ENCODE measurements at places on chromosomes 4 and X. TPM values are rescaled to one million over a fixed set of nuclear protein-coding genes. Genes with fewer than 3 reads are reported as not detected.

DNA sequence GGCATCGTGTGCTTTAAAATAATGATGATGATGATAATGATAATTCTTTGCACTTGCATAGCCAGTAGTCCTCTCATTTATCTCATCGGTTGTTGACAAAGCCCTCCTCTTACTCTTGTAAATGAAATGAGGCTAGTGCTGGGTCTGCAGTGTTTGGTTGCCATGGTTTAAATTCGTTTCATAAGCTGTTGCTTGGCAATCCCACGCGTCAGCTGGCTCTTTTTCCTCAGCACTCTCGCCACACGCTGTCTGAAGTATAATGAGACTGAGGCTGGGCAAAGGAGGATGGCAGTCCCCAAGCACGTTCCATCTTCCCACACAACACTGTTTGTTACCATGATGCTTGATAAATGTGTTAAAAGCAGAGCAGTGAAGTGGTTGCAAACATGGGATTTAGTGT is 15.5 kb downstream of the PAGE4 start:
- H3K4me3 ChIP-seq = no peak overlapping the region
- DNase-seq = no peak
- H3K27me3 ChIP-seq = no peaks in the 10 kb centered on the region
- no peaks in the 10 kb centered on the region for H3K36me3 ChIP-seq
- no peaks in the 10 kb centered on the region for H3K4me1 ChIP-seq
- H3K27ac ChIP-seq = no peak overlapping the region

DNA sequence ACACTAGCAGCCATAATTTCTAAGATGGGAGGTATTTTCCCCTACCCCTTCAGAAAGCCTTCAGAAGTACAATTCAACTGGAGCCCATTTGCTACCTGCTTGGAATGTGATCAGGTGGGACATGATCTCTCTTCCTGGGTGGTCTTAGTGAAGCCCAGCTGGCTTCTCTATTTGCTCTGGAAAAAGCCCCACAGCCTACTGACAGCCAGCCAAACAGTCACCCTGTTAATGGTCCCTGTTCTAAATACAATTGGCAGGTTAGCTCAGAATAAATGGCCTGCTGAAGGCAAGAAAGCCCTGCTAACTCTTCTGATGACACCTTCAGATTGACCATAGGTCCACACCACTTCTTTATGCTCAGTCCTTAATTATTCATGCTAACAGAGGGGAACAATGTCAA is 39.9 kb downstream of the HS6ST2 start:
- no peak for DNase-seq
- H3K27me3 ChIP-seq = no peaks in the 10 kb centered on the region
- no peak overlapping the region for H3K4me3 ChIP-seq
- H3K36me3 ChIP-seq = no peaks in the 10 kb centered on the region
- no peaks in the 10 kb centered on the region for H3K4me1 ChIP-seq
- no peak overlapping the region for H3K27ac ChIP-seq

The KLHL4 gene
- not detected for total RNA-seq

DNA sequence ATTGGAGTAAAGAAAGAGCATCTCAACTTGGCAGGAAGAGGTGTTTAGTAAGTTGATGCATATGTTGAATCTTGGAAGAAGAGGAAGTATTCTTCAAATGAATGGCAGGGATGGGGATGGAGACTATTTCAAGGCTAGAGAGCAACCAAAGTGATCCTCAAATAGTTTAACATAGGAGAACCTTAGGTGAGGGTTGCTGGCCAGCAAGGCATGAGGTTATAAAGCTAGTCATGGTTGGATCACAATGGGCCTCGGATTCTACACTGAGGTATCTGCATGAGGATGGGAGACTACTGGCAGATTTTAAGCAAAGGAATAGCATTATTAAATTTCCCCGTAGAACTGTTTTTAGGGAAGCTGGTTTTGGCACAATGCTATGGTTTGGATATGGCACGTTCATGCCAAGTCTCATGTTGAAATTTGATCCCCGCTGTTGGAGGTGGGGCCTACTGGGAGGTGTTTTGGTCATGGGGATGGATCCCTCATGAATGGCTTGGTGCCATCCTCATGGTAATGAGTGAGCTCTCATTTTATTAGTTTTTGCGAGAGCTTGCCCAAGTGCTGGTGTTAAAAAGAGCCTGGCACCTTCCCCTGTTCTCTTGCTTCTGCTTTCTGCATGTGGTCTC is 41.9 kb upstream of the ETNPPL start:
- H3K27me3 ChIP-seq = no peaks in the 10 kb centered on the region
- H3K27ac ChIP-seq = no peak overlapping the region
- DNase-seq = no peak
- H3K4me1 ChIP-seq = no peaks in the 10 kb centered on the region
- no peaks in the 10 kb centered on the region for H3K36me3 ChIP-seq
- H3K4me3 ChIP-seq = no peak overlapping the region

- no peak for DNase-seq
- H3K36me3 ChIP-seq = no peaks in the 10 kb centered on the region
- no peaks in the 10 kb centered on the region for H3K27me3 ChIP-seq
- no peak overlapping the region for H3K4me3 ChIP-seq
Observed at GRCh38 chr4:107701565-107701964, 18.5 kb downstream of the PAPSS1 start.

GRCh38 chrX:133369065-133369464 is 46.2 kb downstream of the GPC4 start:
- no peaks in the 10 kb centered on the region for H3K27me3 ChIP-seq
- DNase-seq = no peak
- H3K27ac ChIP-seq = no peak overlapping the region
- no peaks in the 10 kb centered on the region for H3K4me1 ChIP-seq
- no peaks in the 10 kb centered on the region for H3K36me3 ChIP-seq
- no peak overlapping the region for H3K4me3 ChIP-seq
